Astrocyte (in vitro differentiated cells and primary cell): ENCODE measurements at places on chromosomes 11 and 22. TPM values are rescaled to one million over a fixed set of nuclear protein-coding genes. Genes with fewer than 3 reads are reported as not detected.

CYTH4 gene
- total RNA-seq: not detected in 2 replicates

ZNF214 gene
- total RNA-seq: 0.93 and 0.94 TPM in 2 replicates

FBXO3 gene
- total RNA-seq: 23.5 and 25.2 TPM in 2 replicates

POLR2F gene
- total RNA-seq: 129 and 149 TPM in 2 replicates

ZNF280B gene
- 4.0 and 4.7 TPM in 2 replicates for total RNA-seq

DNA sequence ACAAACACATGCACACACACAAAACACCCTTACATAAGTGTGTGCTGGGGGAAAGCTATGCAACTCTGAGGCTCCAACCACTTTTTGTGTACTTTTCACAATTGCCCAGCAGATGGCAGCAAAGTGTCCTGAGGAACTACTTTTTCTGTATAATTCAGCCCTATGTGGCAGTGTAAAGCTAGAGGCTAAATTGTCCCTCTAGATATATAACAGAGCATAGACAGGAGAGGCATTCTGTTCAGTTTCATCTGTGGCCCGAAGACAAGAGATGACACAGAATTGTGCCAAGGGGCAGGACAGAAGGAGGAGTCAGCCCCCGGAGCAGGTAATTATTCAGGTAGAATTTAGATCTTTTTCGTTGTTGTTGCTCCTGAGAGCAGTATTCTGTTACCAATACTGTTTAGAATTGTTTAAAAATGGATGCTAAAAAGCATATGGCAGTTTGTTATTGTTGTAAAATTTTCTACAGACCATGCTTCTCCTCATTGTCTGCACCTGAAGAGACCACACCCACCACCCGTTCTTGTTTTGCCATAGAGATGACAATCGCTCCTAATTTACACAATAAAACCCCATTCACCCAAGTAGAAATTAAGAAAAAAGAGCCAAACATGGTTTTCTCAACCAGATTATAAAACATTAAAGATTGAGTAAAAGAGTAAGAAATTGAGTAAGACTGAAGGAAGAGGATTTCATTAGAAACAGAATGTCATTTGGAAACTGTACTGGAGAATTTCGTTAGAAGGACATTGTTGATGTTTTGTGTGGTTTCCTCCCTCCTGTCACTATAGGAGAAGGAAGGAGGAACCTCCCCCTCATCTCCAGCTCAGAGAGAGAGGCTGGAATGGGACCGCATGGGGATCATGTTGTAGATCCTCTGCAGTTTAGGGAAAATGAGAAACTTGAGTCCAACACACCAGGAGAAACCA is 14.5 kb upstream of the MS4A7 start:
- no peaks in the 10 kb centered on the region for H3K27me3 ChIP-seq
- no peak overlapping the region for H3K4me3 ChIP-seq
- DNase-seq: peak; percentile 9

- no peak overlapping the region for H3K4me3 ChIP-seq
- no peak for DNase-seq
- no peaks in the 10 kb centered on the region for H3K27me3 ChIP-seq
- H3K36me3 ChIP-seq: no peaks in the 10 kb centered on the region
Measured at GRCh38 chr11:70580036-70580805, 181.9 kb downstream of the CTTN start.

DNA sequence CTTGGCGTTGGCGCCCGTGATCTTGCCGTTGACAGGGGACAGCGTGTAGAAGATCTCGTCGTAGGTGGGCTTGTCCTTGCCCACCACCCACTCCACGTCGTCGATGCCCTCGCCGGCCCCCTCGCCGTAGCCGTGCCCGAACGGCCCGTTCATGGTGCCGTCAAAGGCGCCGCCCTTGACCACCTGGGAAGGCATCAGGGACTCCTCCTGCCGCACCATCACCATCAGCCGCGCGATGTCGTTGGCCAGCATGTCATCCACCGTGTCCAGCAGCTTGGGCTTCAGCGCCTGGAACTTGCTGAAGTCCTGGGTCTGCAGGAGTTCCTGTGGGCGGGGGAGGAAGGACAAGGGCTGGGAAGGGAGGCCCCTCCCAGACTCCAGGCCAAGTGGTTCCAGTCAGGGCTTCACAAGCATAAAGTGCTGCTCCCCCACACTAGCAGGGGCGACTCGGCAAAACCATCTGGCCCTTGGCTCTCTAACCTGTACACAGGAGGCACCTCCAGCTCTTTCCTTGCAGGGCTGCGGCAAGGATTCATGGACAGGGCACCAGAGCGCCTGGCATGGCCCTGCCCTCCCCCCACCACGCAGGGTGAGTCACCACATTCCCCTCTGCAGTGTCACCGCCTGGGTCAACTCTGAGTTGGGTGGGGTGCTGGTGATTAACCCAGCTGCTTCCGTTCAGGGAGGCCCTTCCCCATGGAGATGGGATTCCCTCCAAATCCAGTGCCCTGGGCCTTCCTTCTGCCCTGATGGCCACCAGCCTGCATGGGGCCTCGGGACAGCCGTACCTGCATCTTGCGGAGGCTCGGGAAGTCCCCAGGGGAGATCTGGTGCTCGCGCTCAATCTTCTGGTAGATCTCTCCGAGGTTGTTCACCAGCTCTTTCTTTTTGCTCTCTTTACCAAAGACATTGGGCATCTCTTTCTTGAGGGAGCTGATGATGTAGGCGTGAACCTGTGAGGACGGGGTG is 10.4 kb upstream of the CDC42BPG start:
- H3K4me1 ChIP-seq: peaks cover 40% of the 10 kb centered on the region
- no peak overlapping the region for H3K4me3 ChIP-seq
- H3K27ac ChIP-seq: peak overlapping the region; percentile 86

GRCh38 chr22:39724857-39725256 is 154.3 kb downstream of the CACNA1I start:
- no peaks in the 10 kb centered on the region for H3K36me3 ChIP-seq
- peaks cover 25% of the 10 kb centered on the region for H3K27me3 ChIP-seq
- H3K27ac ChIP-seq: no peak overlapping the region
- no peak overlapping the region for H3K4me3 ChIP-seq
- H3K4me1 ChIP-seq: no peaks in the 10 kb centered on the region
- DNase-seq: no peak

DNA sequence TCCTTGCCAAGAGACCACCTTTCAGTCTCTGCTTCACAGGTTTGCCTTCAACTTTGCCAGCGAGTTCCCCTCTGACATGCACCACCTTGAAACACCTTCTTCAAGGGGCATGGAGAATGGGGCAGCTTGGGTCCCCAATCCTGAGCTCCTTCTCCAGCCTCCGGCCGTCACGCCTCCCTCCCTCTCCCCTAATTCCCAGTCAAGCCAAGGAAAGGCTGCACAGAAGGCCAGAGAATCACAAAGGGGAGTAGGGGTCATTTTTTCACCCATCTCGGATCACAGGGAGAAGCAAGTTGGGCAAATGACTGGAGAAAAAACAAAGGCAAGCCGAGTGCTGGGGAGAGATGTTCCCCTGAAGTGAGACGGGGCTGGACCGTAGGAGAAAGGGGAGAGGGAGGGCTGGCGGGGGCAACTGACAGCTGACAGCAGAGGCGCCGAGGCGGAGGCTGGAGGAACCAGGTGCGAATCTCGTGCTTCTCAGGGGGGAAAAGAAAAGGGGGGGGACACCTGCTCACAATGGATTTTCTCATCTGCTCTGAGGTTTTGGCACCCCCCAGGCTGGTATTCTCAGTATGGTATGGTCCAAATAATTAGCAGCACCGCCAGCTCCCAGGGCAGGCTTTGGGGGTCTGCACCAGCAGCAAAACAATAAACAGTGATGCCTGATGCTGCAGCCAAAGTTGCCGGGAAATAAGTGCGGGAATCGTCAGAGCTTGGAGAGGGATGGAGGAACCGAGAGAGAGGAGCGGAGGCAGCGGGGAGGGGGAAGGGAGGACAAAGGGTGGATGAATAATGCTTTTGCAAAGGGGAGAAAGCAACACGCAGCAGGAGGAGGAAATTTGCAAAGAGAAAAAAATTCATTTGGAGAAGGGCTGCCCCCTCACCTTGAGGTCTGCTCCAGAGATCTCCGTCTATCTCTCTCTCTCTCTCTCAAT is 644 bp downstream of the YPEL4 start:
- DNase-seq: no peak
- peaks cover 39% of the 10 kb centered on the region for H3K27me3 ChIP-seq
- peaks cover 31% of the 10 kb centered on the region for H3K4me1 ChIP-seq
- no peak overlapping the region for H3K27ac ChIP-seq
- no peaks in the 10 kb centered on the region for H3K36me3 ChIP-seq

DNA sequence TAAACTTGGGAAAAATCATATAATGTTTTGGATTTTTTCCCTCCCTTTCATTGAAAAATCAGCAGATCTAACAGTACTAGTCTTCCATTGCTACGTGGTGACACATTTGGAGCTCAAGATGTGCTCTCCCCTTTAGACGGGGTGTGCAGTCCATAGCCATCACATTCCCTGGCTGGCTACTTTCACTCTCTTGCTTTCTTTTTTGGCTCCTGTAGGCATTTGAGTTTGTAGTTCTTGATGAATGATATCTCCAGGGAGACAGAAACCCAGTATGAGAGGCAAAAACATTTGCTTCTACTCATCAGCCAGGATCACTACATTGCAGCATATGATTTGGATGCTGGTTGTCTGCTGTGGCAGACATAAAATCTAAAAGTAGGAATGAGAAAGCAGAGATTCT is 12.1 kb downstream of the CCDC81 start:
- no peaks in the 10 kb centered on the region for H3K4me1 ChIP-seq
- no peaks in the 10 kb centered on the region for H3K36me3 ChIP-seq
- no peak overlapping the region for H3K27ac ChIP-seq
- no peak overlapping the region for H3K4me3 ChIP-seq
- H3K27me3 ChIP-seq: no peaks in the 10 kb centered on the region

DNA sequence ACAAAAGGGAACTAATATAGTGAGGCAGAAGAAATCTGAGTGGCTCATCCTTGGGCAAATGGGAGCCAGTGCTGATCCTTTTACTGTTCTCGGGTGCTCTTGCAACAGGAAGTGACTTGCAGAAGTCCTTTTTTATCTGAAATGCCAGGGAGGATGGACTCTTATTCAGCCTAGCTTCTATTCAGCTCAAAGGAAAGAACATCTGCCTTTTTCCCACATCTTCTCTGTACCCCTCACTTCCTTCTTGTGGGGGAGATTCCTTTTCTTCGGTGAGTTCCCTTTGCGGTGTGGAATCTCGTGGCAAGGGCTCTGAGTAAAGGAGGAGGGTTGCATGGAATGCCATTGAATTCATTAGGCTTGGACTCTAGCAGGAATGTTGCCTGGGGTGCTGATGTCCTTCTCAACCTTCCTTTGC is 76.2 kb downstream of the ZBTB16 start:
- no peaks in the 10 kb centered on the region for H3K4me1 ChIP-seq
- no peak overlapping the region for H3K27ac ChIP-seq
- peak; percentile 18 for DNase-seq

- no peak overlapping the region for H3K4me3 ChIP-seq
- no peak for DNase-seq
- H3K27ac ChIP-seq: no peak overlapping the region
- H3K4me1 ChIP-seq: peaks cover 5% of the 10 kb centered on the region
- H3K36me3 ChIP-seq: no peaks in the 10 kb centered on the region
- peaks cover 6% of the 10 kb centered on the region for H3K27me3 ChIP-seq
Measured at GRCh38 chr22:48486558-48486957, 1341.1 kb downstream of the BRD1 start.

- H3K4me3 ChIP-seq: no peak overlapping the region
- H3K27ac ChIP-seq: no peak overlapping the region
- H3K27me3 ChIP-seq: peaks cover 2% of the 10 kb centered on the region
- peaks cover 18% of the 10 kb centered on the region for H3K4me1 ChIP-seq
- H3K36me3 ChIP-seq: no peaks in the 10 kb centered on the region
- no peak for DNase-seq
Measured at GRCh38 chr22:19805821-19806212, 45.2 kb downstream of the TBX1 start.

DNA sequence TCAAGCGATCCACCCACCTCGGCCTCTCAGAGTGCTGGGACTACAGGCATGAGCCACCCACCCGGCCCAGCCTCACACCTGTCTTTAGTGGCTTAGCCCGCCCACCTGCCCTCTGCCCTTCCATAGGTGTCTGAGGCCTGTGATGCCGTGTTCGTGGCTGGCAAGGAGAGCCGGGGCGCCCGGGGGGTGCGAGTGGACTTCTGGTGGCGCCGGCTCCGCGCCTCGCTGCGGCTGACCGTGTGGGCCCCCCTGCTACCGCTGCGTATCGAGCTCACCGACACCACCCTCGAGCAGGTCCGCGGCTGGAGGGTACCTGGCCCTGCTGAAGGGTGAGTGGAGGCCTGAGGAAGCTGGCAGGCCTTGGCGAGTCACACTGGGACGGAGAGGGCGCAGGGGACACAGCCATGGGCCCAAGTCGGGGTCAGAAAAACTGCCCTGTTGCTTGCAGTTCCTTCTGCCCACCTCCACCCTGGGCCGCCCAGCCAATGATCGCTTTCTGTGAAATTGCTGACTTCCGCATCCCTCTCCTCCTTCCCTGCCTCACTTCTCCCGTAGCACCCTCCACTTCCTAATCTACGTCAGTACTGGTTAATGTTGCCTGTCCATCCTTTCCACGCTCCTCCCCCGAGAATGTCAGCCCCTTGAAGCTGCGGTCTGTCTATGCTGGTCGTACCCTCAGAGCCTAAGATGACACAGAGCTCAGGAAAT is 9.3 kb downstream of the TMEM132A start:
- no peaks in the 10 kb centered on the region for H3K27me3 ChIP-seq
- no peak overlapping the region for H3K4me3 ChIP-seq
- no peaks in the 10 kb centered on the region for H3K4me1 ChIP-seq
- no peak overlapping the region for H3K27ac ChIP-seq

DNA sequence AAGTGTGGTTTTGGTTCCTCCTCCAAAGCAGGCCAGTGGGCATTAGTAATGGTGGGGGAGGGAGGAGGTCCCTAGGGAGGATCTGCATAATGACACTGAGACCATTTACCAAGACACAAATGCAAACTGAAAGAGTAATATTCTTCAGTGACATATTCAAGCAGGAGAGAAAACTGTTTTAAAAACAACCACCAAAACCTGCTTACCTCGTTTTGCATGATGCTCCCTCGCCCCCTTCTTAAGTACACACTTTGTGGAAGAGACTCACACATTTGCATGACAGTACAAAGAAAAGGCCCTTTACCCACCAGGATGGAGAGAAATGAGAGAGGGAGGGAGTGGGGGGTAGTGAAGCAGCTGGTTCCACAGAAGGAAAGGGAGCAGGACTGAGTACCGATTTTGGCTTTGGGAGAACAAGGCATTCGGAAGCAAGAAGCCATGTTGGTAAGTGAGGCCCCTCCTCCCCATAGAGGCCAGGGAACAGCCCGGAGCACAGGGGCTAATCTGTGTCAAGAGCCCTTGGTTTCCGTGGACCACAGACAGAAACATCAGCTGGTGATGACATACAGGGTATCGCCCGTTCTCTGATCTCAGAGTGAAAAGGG is 13.0 kb upstream of the OPCML start:
- H3K4me1 ChIP-seq: no peaks in the 10 kb centered on the region
- no peak overlapping the region for H3K27ac ChIP-seq
- no peak overlapping the region for H3K4me3 ChIP-seq
- DNase-seq: no peak
- H3K27me3 ChIP-seq: no peaks in the 10 kb centered on the region

- DNase-seq: no peak
- H3K27me3 ChIP-seq: no peaks in the 10 kb centered on the region
- no peak overlapping the region for H3K27ac ChIP-seq
- no peaks in the 10 kb centered on the region for H3K36me3 ChIP-seq
Measured at GRCh38 chr22:24189249-24190158, 8.2 kb downstream of the SUSD2 start.
